CD4-positive, alpha-beta memory T cell (primary cell): ENCODE measurements at places on chromosomes 5 and 9.

- no peak overlapping the region for H3K4me3 ChIP-seq
- no peak for DNase-seq
- H3K4me1 ChIP-seq, result no peaks in the 10 kb centered on the region
- no peaks in the 10 kb centered on the region for H3K27me3 ChIP-seq
These were observed 1366.4 kb upstream of the NUDT12 start for GRCh38 chr5:104928906-104929520.

GRCh38 chr5:61910771-61911170 is 395.2 kb upstream of the KIF2A start:
- no peak for DNase-seq
- no peaks in the 10 kb centered on the region for H3K4me1 ChIP-seq
- no peaks in the 10 kb centered on the region for H3K27me3 ChIP-seq
- H3K36me3 ChIP-seq, result no peaks in the 10 kb centered on the region
- no peak overlapping the region for H3K27ac ChIP-seq
- H3K4me3 ChIP-seq, result no peak overlapping the region

- no peaks in the 10 kb centered on the region for H3K36me3 ChIP-seq
- no peaks in the 10 kb centered on the region for H3K27me3 ChIP-seq
- no peak for DNase-seq
These were observed 300.3 kb downstream of the ZNF608 start for GRCh38 chr5:124446120-124446519.

GRCh38 chr5:156331181-156331580 is 4.2 kb downstream of the SGCD start:
- DNase-seq, result no peak
- H3K4me1 ChIP-seq, result no peaks in the 10 kb centered on the region
- H3K36me3 ChIP-seq, result no peaks in the 10 kb centered on the region

DNA sequence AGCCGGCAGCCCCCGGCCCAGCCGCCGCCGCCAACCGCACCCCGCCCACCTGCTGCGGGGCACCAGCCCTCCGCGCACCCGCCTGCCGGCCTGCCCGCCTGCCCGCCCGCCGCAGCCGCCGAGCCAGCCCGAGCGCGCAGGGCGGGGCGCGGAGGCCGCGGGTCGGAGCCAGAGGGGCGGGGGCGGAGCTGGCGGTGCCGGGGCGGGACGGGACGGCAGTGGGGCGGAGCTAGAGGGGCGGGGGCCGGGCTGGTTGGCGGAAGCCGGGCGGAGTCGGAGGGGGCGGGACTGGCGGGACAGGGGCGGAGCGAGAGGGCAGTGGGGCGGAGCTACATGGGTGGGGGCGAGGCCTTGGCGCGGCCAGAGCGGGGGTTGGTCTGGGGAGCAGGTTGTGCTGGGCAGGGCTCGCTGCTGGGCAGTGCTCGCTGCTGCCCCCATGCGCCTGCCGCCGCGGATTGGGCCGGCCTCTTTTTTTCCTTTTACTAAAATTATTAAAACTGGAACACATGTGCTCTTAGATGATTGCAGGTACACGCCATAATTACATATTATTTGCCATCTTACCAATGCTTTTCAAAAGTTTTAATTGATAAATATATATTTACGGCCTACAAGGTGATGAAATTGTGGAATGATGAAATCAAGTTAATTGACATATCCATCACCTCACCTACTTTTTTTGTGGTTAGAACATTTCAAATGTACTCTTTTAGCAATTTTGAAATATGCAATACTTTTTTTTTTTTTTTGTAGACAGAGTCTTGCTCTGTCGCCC is at the start of gene SH3GLB2:
Gene SH3GLB2 (minus strand): TSS at position 140 of the 775 bp plus-strand sequence. CDS start 177 bp downstream, outside the sequence.
- H3K27me3 ChIP-seq, result no peaks in the 10 kb centered on the region
- peak within 1 kb of the TSS; percentile 34 for H3K27ac ChIP-seq
- DNase-seq, result peak; percentile 85
- no peaks in the 10 kb centered on the region for H3K36me3 ChIP-seq
- H3K4me1 ChIP-seq, result peaks cover 20% of the 10 kb centered on the region

DNA sequence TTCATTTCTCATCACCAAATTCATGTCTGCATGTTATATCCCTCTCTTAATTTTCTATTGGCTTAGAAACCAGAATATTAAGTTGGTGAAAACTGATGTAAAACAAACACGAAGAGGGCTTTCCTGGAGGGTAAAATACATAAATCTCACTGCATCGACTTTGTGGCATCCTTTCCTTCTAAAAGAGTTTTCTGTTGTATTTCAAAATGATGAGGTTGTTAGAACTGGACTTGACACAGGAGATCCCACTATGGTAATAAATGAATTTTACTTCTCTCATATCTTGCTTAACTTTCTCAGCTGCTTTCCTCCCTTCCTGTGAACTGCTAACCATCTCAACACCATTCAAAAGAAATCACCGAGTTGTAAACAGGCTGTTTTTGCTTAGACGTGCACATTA is 162.0 kb upstream of the TRPC7 start:
- no peak overlapping the region for H3K4me3 ChIP-seq
- H3K36me3 ChIP-seq, result no peaks in the 10 kb centered on the region
- DNase-seq, result no peak
- no peak overlapping the region for H3K27ac ChIP-seq

GRCh38 chr9:92711146-92711545 is 41.2 kb upstream of the IPPK start:
- peaks cover 30% of the 10 kb centered on the region for H3K4me1 ChIP-seq
- no peak for DNase-seq
- no peaks in the 10 kb centered on the region for H3K27me3 ChIP-seq
- no peak overlapping the region for H3K27ac ChIP-seq
- no peak overlapping the region for H3K4me3 ChIP-seq
- peaks cover 23% of the 10 kb centered on the region for H3K36me3 ChIP-seq

DNA sequence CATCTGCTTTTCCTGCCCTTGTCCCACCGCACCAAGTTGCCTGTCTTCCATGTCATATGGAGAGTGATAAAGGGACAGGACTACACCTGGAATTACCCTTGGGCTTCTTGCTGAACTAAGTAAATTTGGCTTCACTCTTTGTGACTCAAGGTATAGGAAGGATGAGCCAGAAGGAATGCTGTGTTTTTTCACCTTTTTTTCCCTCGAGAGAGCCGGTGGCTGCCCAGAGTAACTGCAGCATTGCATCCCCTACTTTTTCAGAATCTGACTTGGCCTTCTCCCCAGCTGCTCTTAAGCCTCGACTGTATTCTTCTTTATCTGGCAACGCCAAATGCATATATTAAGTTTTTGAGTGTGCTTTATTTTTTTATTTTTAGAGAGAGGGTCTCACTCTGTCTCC is 38.4 kb downstream of the RCL1 start:
- H3K4me3 ChIP-seq, result no peak overlapping the region
- H3K27me3 ChIP-seq, result no peaks in the 10 kb centered on the region
- DNase-seq, result no peak
- H3K27ac ChIP-seq, result no peak overlapping the region
- no peaks in the 10 kb centered on the region for H3K36me3 ChIP-seq
- H3K4me1 ChIP-seq, result no peaks in the 10 kb centered on the region

DNA sequence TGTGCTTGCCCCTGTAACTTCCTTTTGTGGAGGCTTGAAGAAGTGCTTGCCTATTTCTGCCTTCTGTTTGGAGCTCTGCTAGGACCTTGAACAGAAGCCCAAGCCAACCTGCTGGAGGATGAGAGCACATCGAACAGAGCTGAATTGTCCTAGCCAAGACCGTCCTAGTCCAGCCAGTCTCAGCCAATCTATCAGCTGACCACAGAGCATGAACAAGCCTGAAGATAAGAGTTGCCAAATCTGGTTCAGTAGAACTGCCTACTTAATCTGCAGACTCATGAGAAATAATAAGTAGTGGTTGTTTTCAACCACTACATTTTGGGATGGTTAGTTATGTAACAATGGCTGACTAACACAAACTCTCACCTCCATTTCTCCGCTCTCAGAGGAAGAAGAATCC is 4.4 kb upstream of the SNX2 start:
- H3K27me3 ChIP-seq, result no peaks in the 10 kb centered on the region
- no peaks in the 10 kb centered on the region for H3K4me1 ChIP-seq
- H3K4me3 ChIP-seq, result no peak overlapping the region
- H3K36me3 ChIP-seq, result no peaks in the 10 kb centered on the region

GRCh38 chr5:133225671-133226152 is 173.9 kb downstream of the HSPA4 start:
- no peaks in the 10 kb centered on the region for H3K36me3 ChIP-seq
- no peak for DNase-seq
- no peaks in the 10 kb centered on the region for H3K4me1 ChIP-seq
- no peak overlapping the region for H3K27ac ChIP-seq
- no peaks in the 10 kb centered on the region for H3K27me3 ChIP-seq

DNA sequence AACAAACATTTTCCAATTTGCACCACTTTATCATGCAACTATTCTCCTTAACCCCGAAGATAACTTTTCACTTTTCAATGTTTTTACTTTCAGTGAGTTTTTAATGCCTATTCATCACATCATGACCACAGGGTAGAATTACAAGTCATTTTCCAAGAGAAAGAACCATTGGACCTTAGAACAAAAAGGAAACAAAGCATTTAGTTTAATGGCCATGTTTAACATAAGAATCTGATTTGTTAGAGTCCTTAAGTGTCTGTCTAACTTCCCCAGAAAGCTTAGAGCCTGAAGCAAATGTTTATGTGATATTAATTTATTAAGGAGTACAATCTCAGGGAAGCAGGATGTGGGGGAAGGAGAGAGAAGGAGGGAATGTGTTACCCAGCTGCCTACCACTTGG is 325.8 kb upstream of the RIOK2 start:
- DNase-seq, result no peak
- H3K27ac ChIP-seq, result no peak overlapping the region

GRCh38 chr9:68755752-68756151 is 50.7 kb downstream of the PIP5K1B start:
- no peaks in the 10 kb centered on the region for H3K27me3 ChIP-seq
- H3K4me1 ChIP-seq, result no peaks in the 10 kb centered on the region
- H3K4me3 ChIP-seq, result no peak overlapping the region
- H3K27ac ChIP-seq, result no peak overlapping the region

- H3K4me3 ChIP-seq, result no peak overlapping the region
- DNase-seq, result no peak
- peaks cover 11% of the 10 kb centered on the region for H3K27me3 ChIP-seq
- H3K27ac ChIP-seq, result no peak overlapping the region
- peaks cover 1% of the 10 kb centered on the region for H3K4me1 ChIP-seq
These were observed 10.3 kb downstream of the FOXE1 start for GRCh38 chr9:97863314-97863713.

GRCh38 chr5:35416217-35416988 is 186.1 kb upstream of the PRLR start:
- no peaks in the 10 kb centered on the region for H3K27me3 ChIP-seq
- no peak overlapping the region for H3K27ac ChIP-seq
- no peaks in the 10 kb centered on the region for H3K4me1 ChIP-seq
- no peaks in the 10 kb centered on the region for H3K36me3 ChIP-seq

- no peaks in the 10 kb centered on the region for H3K36me3 ChIP-seq
- H3K27me3 ChIP-seq, result no peaks in the 10 kb centered on the region
- no peak overlapping the region for H3K27ac ChIP-seq
- DNase-seq, result no peak
These were observed 519.0 kb upstream of the DAB2 start for GRCh38 chr5:39943811-39944210.

DNA sequence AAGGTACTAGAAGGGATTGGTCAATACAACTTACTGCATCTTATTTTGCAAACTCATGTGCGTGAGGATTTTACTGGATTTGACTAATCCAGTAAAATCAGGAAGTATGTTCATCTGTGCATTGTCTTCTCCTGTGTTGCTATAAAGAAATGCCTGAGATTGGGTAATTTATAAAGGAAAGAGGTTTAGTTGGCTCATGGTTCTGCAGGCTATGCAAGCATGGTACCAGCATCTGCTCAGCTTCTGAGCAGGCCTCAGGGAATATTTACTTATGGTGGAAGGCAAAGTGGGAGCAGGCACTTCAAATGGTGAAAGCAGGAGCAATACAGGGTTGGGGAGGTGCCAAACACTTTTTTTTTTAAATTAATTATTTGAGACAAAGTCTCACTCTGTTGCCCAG is 2199.5 kb upstream of the WWC1 start:
- H3K27ac ChIP-seq, result no peak overlapping the region
- no peaks in the 10 kb centered on the region for H3K36me3 ChIP-seq
- no peaks in the 10 kb centered on the region for H3K27me3 ChIP-seq
- H3K4me3 ChIP-seq, result no peak overlapping the region
- H3K4me1 ChIP-seq, result no peaks in the 10 kb centered on the region
- no peak for DNase-seq

DNA sequence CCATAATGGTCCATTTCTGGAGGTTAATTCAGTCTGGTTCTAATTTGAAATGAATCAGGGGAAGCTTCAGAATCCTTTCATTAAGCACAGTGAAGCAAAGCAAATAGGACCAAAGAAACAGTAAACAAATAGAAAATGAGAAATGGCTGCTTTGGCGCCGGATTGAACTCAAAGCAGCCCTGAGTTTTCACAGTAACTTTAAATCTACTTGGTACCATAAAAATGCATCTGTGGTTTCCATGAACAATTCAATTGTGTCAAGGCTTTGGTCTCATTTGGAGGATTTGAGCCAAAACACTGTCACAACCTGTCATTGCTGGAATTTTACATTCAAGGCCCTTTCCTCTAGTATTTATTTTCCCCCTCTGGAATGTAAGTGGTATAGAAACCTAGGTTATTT is 25.9 kb upstream of the DAPK1 start:
- H3K27ac ChIP-seq, result no peak overlapping the region
- H3K4me3 ChIP-seq, result no peak overlapping the region
- no peak for DNase-seq
- H3K36me3 ChIP-seq, result no peaks in the 10 kb centered on the region
- H3K4me1 ChIP-seq, result no peaks in the 10 kb centered on the region

DNA sequence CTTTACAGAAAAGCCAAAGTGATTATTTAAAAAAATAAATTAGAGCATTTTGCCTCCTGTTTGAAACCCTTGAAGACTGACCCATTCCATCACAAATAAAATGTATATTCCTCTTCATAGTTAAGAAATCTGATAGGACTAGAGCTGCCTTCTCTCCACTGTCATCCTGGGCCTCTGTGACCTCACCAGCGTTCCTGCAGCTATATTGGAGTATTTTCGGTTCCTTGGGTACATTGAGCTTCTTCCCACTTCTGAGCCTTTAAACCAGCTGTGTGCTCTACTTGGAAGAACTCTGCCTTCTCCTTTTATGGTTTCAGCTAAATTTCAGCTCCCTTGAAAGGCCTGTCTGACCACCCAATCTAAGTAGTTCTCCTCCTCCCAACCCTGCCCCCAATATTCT is 99.1 kb upstream of the ABCA1 start:
- H3K4me1 ChIP-seq, result no peaks in the 10 kb centered on the region
- H3K27ac ChIP-seq, result no peak overlapping the region
- H3K27me3 ChIP-seq, result no peaks in the 10 kb centered on the region

GRCh38 chr5:65776441-65777141 is 54.6 kb downstream of the NLN start:
- no peak for DNase-seq
- H3K27ac ChIP-seq, result no peak overlapping the region
- no peak overlapping the region for H3K4me3 ChIP-seq
- H3K4me1 ChIP-seq, result peaks cover 15% of the 10 kb centered on the region
- no peaks in the 10 kb centered on the region for H3K27me3 ChIP-seq
- H3K36me3 ChIP-seq, result no peaks in the 10 kb centered on the region
